Foreskin fibroblast (primary cell): ENCODE measurements at places on chromosomes 4 and X.

DNA sequence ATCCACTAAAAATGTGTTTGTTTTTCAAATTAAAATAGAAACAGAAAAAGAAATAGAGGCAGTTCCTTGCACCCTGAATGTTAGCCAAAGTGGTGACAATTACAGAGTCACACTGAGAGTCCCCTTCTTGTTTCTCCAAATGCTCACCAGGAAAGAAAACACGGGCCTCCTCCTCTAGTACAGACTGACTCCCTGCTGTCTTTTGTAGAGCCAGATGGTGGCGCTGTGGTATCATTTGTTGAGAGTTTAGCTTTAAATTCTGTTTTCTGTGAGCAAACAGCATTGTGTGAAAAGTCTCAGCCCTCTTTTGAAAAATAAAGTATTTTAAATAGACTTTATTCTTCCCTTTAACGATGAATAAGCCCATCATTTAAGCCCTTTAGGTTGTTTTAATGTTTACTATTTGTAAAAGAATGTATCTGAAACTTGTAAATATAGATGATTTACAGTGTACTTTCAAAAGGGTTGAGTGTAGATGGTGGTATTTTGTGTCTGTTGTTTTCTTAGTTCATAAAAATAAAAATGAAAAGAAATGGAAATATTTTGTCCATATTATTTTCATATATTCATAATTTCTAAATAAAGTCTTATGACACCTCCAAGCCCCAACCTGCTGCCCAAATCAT lies 36.9 kb upstream of the ATOH1 start:
- DNase-seq, result peak; percentile 55

DNA sequence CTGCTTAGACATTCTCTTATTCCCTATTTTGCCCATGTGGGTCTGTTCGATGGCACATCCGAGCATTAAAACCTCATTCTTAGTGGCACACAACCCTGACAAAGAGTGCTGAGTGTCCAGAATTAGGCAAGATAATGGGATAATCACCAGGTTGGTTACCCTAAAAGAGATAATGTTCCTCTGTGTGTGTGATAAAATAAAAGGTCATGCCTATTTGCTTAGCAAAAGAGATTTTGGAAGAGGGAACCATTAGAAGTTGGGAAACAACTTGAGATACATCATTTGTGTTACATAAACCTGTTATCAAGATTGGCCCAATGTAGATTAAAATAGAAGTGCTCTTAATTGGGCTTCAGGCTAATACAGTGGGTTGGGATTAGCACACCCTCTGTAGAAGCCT lies 182.7 kb downstream of the NWD2 start:
- DNase-seq, result no peak

DNA sequence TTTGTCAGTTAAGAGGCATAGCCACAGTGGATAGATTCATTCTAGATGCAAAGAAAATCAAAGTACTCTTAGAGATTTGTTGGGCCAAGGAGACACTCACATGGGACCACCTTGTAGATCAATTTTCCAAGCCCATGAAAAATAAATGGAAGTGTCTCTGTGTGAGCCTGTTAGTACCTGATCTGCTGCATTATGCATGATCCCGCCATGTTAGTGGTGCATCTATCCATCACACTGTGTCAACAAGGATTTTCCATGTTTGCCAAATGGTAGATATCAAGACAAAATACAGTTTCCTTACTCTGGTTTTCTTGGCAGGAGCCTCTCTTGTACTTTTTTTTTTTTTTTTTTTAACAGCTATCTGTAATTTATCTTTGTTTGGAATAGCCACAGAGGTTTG lies 112.4 kb downstream of the EGF start:
- no peak for DNase-seq

DNA sequence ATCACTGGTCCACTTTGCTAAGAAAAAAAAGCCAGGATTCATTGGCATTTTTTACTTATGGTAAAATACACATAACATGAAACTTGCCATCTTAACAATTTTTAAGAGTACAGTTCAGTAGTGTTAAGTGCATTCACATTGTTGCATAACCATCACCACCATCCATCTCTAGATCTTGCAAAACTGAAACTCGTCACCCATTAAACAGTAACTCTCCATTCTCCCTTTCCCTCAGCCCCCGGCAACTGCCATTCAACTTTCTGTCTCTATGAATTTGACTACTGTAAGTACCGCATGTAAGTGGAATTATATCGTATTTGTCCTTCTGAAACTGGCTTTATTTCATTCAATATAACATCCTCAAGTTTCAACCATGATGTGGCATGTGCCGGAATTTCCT lies 56.3 kb upstream of the LNX1 start:
- no peak for DNase-seq

GRCh38 chr4:16597845-16598596 lies 300.4 kb downstream of the LDB2 start:
- DNase-seq, result no peak

DNA sequence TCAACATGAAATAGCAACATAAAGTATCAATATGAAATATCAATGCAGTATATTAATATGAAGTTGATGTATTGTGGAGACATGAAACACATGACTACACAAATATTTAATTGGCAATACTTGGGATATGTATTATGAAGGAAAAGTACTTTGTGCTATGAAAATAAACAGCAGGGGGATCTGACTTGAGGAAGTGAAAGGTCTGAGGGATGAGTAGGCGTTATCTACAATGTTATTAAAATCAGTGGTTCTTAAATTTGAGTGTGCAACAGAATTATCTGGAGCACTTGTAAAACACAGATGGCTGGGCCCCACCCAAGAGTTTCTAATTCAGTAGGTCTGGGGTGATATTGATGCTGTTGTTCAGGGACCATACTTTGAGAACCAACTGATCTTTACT lies 27.4 kb upstream of the ARX start:
- no peak for DNase-seq

DNA sequence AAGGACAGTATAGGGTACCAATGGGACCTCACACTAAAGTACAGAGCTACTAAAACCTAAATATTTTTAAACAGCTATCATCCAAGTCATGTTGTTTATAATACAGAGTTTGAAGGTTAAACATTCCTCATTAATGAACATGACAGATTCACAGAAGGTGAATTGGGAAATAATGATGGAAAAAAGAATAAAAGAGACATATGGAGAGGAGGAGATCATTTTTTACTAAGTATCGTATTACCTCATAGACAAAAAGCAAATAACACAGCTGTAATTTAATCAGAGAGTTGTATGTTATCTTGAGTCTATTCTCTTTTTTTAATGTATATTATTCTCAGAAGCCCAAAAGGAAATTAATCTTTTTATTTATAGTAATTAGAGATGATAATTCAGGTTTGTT lies 7.9 kb downstream of the PLK4 start:
- no peak for DNase-seq

GRCh38 chrX:133555782-133556458 lies 140.6 kb upstream of the GPC4 start:
- DNase-seq, result peak; percentile 22

DNA sequence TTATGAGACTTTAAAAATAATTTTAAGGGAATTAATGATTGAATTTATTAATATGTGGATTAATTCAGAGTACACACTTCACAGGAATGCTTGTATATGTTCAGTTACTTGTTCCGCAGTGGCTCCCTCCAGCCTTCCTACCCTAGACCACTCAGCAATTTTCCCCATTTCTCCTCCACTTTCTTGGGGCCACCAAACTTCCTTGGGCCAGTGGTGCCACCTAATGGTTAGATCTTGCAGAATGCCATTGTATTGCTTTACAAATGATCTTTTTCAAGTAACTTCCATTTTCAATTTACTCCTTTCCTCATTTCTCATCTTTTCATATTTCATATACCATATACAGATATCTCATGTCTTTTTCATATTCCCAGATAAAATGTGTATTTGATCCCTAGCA lies 3.6 kb upstream of the RNF175 start:
- DNase-seq, result peak; percentile 28
